Substantia nigra (tissue), 51 donors: ENCODE measurements at places on chromosomes 5 and 9.
A peak's percentile ranks its signal among the peaks of the same experiment; 100 is the strongest.

DNA sequence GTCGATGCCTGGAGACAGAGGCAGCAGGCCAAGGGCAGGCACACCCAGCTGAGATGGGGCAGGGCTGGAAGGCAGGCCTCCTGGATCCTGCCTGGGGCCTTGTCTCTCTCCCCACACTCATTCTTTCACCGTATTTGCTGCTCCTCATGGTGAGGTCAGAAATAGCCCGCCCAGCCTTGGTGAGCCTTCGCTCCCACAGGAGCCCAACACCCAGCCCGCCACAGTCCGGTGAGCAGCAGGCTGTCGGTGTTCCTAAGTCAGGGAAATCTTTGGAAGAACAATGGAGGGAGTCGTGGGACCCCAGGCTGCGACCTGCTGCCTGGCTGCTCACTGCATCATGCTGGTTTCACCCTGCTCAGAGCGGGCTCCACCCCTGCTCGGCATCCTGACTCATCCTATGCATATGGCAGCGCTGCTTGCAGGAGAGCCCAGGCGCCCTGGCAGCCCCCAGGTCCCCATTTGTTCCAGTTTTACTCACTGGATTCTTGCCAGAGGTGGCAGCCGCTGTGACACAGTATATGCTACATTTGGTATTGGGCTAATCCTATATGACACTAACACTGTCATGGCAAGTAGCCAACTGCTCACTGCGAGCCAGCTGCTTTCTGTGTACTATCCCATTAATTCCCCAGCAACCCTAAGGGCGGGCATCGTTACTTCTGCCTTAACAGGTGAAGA is 53.2 kb upstream of the NCS1 start:
- DNase-seq = no peak

DNA sequence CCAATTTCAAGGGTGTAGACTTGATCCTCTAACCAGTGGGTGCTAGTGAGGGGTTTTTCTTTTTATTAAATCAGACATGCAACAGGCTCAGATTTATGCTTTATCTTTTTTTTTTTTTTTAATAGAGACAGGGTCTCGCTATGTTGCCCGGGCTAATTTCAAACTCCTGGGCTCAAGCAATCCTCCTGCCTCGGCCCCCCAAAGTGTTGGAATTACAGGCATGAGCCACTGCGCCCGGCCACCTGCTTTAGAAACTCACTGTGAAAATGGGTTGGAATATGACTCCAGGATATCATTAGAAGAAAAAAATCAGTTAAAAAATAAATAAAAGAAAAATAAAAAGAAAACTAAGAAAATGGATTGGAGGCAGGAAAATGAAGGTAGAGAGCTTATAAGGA is 50.7 kb downstream of the STOM start:
- no peak for DNase-seq

- peak; percentile 5 for DNase-seq
Observed at GRCh38 chr5:163908253-163908652, 402.8 kb downstream of the MAT2B start.

DNA sequence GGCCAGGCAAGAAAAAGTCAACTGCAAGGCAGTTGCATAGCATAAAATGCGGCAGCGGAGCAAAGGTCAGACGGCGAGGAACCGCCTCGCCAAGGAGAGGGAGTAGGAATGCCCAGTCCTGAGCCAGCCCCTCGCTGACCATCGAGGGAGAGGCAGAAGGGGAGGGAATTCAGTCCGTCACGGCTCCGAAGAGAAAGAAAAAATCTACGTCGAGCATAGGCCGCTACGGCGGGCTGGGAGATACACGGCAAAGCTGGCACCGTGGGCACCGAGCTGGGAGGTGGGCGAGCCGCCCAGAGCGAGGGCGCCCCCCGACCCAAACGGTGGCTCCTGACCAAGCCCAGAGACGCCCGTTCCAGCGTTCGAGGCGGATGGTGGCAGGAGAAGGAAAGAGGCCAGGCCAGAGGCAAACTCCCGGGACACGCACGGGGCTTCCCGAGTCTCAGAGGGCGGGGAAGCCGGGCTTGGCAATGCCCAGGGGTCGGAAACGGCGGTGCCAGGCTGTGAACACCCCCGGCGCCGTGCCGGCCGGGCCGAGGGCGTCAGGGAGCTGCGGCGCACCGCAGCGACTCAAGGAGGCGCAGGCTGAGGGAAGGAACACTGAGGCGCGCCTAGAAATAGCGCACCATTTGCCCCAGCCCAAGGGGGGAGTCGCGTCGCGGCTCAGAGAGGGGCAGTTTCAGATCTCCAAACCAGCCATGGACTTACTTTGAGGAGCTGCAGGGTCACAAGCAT is 518 bp downstream of the SPRY4 start:
- no peak for DNase-seq

DNA sequence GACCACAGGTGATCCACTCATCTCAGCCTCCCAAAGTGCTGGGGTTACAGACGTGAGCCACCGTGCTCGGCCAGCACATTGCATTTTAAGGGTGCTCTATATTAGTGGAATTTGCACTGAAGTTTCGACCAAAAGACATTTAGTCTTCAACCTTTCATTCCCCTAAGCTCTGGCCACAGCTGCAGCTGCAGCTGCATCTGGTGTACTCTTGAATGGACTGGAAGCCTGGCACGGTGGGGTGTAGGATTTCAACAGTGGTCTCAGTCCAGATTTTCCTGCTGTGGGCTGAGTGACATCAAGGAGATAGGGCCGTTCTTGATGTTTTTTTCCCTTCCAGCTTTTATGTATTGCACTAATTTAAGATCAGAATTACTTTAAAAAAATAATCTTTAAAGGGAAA is 255.2 kb downstream of the PDZD2 start:
- DNase-seq = no peak

DNA sequence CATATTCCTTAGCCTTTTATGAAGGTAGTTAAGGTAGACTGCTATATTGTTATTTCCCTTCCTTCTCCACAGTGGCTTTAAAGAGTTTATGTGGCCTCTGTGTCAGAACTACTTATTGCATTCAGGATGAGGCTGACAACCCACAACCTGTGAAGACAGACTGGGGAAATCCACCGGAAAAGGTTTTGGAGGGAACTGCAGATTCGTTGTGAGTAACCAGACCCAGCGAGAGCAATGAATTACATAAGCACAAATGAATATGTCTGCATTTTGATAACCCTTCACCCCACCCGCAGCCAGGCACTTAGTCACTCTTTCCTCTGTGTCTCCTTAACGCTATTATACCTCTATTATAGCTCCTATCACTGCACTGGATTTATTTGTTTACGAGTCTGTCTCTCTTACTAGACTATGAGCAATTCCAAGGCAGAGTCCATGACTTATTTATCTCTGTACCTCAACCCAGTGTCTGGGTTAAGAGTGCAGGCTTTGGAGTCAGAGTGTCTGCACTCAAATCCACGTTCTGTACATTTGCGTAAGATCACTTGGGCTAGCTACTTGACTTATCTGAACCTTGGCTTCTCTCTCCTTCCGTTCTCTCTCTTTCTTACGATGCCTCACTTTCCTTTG is 19.2 kb downstream of the KCTD16 start:
- DNase-seq = no peak

- peak; percentile 77 for DNase-seq
Observed at GRCh38 chr9:130701059-130702022, 7.8 kb downstream of the EXOSC2 start.

DNA sequence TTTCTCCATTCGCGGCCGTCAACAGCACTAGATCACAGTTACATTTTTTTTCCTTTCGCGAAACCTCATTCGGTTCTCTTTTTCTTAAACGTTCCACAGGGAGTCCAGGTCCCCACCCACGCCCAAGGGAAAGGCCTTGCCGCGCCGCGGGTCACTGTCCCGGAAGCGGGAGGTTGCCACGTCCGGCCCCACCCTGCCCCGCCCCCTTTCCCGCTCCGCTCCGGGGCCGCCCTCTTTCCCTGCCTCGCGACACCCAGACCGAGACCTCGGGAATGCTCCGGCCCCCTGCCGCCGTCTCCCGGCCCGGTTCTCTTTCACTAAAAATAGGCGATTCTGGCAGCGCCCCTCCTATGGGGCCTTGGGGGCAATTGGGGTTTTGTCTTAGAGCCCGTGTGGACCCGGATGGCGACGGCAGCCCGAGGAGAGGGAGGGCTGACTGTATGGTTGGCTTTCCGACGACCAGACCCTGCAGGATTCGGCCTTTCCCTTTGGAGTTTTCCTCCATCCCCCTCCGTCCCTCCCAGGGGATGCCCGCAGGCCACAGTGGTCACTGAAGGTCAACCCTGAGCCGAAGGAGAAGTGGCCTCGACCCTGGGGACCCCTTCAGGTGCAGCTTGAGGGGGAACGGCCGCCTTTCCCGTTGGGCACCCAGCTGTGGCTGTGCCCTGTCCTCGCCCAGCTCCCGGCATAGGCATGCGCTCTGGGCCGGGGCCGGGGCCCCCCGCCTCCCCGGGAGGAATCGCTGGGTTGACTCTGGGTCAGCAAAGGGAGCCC is 2.8 kb upstream of the RACK1 start:
- DNase-seq = no peak

DNA sequence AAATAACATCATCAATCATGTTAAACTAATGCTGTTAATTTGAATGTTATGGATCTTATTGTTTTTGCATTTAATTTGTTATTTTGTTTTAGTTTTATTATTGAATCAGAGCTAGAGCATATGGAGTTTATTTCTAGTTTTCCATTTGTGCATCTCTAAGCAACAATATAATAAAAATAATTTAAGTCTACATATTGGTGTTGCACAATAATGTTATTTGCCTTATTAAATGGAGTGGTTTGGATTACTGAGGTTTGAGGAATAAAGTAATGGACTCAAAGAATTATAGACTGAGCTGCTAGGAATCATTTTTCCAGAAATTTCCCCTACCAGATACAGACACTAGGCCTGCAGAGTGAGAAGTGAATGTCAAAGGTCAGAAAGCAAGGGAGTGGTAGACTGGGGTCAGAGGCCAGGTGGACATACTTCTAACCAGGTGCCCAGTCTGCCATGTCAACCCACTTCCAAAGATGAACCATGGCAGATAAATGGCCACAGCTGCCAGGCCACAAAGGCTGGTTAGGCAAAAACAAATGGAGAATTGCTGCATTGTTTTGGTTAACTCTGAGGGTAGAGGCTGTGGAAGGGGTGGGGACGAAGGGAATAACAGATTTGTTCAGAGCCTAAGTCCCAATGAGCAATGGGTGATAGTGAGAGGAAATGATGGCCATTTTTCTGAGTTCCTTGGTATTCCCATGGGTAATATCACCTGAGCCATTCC is 113.1 kb downstream of the FBXL7 start:
- no peak for DNase-seq

DNA sequence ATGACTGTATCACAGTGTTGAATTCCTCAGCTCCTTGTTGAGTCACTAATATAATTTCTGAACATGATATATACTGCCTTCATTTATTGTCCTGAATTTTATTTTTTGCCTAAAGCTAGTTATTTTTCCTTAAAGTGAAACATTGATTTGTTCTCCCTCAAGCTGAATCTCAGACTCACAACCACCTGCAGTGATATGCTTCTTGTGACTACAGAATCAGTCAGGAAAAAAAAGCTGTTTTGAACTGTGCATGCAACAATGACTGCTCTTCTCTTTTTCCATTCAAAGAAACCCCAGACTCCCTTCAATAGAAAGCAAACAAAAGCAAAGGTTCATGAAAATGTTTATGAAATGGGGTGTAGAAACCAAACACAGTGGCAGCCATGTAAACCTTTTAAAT is 470.2 kb upstream of the CHD1 start:
- DNase-seq = no peak

DNA sequence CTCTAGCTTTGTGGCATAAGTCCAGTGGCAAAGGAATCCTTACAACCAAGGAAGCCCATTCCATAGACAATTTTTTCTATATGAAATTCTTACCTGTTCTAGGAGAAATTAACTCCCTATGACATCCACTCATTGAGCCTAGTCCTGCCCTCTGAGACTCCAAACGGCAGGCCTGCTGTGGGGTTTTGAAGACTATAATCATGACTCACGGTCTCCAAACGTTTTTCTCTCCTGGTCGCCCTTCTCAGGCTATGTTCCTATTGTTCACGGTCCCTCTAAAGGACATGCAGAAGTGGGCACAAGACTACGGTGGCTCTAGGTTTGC is 611 bp downstream of the EXOSC3 start:
- no peak for DNase-seq

DNA sequence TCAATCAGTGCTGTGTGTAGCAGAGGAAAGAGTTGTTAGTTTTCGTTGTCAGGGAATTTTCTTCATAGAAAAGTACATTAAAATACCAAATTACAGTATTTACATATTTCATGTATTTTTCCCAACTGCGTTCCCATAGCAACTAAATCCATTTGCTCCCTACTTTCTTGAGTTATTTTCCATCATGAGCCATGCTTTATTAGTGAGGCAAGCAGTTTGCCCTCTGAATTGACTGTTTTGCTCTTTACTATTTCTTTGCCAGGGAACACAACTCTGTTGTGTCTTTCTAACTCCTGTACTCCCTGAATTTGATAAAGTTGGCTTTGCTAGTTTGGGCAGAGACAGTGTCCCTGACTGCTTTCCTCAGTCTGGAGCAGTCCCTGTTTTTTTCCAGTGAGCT is 276.2 kb upstream of the SLC30A5 start:
- DNase-seq = no peak

- DNase-seq = no peak
Observed at GRCh38 chr9:127912882-127913281, 4.0 kb downstream of the ST6GALNAC4 start.

- DNase-seq = no peak
Observed at GRCh38 chr9:73962792-73963191, 534.3 kb upstream of the RORB start.

DNA sequence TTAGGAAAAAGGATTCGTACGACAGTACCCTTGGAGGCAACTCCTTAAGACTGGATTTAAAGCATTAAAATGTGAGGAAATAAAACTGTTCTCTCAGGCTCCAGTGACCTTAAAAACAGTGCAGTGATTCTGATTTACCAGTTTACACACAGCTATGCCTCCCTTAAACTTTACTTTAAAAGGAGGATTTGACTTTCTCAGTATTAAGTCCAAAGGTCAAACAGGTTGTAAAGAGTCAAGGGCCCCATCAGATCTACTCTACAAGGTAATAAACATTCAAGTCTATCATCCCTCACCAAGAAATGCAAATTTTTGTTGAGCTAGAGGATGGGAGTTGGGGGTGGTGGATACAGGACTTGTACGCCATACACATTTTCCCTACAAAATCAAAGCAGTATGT is 75.2 kb downstream of the ELAVL2 start:
- DNase-seq = no peak

- DNase-seq = no peak
Observed at GRCh38 chr9:28215536-28216299, 642.4 kb upstream of the C9orf72 start.

DNA sequence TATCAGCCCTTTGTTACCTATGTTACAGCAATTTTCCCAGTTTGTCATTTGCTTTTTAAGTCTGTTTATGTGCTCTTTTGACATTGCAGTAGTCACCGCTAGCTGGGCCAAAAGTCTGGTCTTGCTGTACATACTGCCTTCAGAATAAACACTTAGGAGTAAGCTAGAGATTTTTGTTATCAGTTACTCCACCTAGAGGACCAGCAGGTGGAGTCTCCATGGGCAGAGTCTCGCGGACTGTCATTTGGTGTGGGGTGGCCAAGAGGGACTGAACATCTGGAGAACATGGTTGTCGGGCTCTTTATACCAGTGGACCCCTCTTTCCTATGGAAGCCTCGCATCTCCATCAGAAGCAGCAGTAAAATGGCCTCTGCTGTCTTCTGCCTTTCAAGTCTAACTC is 10.8 kb upstream of the MGAT1 start:
- no peak for DNase-seq

GRCh38 chr5:129899454-129899853 is 4.8 kb upstream of the CHSY3 start:
- no peak for DNase-seq
